ENCODE measurements at places on chromosomes 4 and X.
A peak's percentile ranks its signal among the peaks of the same experiment; 100 is the strongest.

GRCh38 chrX:14779580-14779979 lies 93.3 kb downstream of the FANCB start:
- DNase-seq: no peak

- DNase-seq: no peak
Observed at GRCh38 chr4:93761286-93761685, 67.3 kb upstream of the ATOH1 start.

DNA sequence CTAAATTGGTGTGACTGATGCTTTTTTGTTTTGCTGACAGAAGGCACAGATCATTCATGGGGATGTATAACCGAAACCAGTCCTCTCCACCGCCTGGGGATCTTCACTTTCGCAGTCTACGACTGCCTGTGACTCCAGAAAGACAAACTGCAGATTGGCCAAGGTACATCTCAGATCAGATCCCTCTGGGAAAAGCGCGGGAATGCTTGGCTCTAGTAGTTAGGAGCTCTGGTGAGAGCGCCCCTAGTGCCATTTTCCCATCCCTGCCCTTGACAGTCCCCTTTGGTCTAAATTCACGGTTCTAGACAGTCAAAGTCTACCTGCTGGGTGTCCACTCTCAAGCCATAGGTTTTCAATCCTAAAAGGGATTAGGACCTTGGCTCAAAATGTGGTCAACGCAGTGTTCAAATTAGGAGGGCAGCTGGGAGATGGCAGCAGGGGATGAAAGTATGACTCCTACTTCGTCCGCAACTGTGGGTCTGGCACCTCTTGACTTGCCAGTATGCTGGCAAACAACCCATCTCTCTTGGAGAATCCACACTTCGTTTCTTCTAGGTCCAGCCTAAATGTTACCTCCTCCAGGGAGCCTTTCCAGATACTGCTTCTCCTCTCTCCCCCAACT lies 6.9 kb upstream of the HAND2 start:
- no peak for DNase-seq

GRCh38 chr4:36337665-36338185 lies 56.3 kb downstream of the DTHD1 start:
- no peak for DNase-seq

- DNase-seq: no peak
Observed at GRCh38 chr4:56871371-56871866, 36.3 kb upstream of the REST start.

- DNase-seq: peak; percentile 40
Observed at GRCh38 chrX:129759576-129760061, 20.1 kb upstream of the SASH3 start.

GRCh38 chrX:9662148-9662547 lies 103.5 kb downstream of the GPR143 start:
- no peak for DNase-seq

DNA sequence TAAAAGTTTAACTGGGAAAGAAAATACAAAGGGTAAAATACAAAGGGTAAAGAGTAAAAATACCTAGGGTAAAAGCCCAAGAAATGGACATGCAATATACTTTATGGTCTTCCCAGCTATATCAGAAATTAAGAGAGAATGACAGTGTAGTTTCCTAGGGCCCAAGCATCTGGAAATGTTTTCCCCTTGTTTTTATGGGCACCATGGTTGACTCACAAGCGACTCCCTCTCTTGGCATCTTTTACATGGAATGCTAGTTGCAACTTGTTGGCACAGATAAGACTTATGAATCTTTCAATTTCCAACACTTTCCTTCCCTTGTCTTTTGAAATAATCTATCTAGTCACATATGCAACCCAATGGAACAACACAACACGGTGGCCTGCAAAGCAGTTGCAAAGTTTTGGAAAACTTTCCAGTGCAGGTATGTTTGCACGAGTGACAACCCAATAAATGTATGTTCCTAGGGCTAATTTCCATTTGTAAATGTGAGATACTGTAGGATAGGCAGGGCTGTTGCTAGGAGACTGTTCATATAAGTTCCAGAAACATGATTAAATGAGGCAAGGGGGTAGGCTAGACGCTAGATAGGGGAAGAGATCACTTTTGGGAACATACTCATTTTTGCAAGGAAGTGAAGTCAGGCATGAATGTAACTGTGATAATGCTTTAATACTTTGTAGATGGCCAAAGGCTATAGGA lies 36.4 kb upstream of the CWH43 start:
- no peak for DNase-seq

DNA sequence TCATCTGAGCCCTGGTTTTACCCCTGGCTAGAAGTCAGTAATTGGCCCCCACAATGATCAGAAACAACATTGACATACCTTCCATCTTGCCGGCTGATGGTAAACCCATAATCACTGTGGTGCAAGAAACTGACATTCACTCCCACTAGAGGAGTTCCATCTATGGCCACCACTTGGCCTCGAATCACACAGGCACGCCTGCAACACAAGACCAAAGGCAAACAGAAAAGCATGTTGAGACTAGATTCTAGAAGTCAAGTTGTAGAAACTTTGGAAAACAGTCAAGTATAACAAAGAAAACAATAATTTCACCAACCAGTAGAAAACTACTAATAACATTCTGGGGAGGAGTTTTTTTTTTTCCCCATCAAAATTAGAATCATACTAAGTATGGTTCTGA lies 183.4 kb downstream of the SH2D1A start:
- DNase-seq: no peak

DNA sequence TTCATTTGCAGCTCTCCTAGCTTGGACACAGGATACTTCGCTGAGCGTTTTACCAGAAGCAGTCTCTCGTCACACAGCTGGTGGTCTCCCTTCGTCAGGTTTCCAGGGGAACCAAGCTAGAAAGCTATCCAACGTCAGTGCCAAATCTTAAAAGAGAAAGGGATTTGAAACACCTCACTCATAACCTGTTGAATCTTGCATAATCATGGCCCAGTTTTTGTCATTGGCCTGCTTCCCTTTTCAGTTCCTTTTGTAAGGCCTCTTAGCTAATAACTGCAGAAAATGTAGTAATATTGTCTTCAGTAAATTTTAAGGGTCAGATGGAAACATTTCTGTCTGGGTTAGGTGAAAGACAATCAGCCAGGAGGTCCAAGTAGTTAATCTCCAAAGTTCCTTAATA lies 22.0 kb downstream of the RAB39B start:
- DNase-seq: no peak

- no peak for DNase-seq
Observed at GRCh38 chr4:146407669-146408084, 114.1 kb downstream of the SLC10A7 start.

- no peak for DNase-seq
Observed at GRCh38 chrX:8319359-8319758, 145.3 kb upstream of the VCX3B start.

DNA sequence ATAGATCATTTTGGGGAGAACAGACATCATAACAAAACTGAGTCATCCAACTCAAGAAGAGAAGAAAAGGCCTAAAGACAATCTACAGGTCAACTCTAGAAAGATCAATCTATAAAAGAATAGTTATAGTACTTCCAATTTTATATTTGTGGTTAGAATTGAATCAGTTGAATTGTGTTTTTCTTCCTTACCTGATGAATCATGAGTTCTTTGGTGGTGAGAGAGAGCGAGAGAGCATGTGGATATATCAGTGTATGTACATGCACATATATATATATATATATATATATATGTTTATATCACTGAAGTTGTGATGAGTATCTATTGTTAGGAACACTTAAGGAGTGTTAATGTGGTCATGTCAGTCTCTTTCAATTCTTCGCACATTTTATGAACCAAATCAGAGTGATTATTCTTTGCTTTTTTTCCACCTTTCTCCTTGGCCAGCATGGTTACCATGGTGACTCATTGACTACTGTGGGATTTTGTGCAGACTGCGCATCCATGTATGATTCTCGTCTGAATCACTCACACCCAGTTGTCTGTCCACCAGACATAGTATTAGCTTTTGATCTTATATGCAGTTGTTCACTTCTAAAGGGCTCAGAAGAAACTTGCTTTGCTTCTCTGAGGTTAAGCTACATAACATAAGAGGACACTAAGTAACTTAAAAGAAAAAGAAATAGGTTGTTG lies 90.4 kb upstream of the RAB40AL start:
- no peak for DNase-seq

DNA sequence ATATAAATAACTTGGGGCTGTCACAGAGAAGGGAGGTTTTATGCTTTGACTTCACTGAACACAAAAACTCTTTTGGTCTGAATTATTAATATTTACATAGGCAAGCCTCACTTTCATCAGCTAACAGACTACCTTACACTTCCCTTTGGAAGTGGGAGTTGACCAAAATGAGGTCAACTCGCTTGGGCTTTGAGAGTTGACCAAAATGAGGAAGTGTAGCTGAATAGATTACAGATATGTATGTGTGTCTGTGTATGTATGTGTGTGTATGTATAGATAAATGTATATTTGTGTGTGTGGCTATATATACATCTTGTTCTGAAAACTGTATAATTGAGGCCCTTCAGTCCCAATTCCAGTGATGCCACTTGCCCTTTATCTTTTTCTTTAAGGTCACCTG lies 113.3 kb upstream of the IL13RA1 start:
- no peak for DNase-seq

GRCh38 chr4:185227131-185227551 lies 17.7 kb downstream of the SNX25 start:
- DNase-seq: no peak

GRCh38 chr4:145805490-145805889 lies 125.5 kb downstream of the C4orf51 start:
- DNase-seq: no peak

- DNase-seq: no peak
Observed at GRCh38 chrX:110941906-110942305, 146.3 kb upstream of the CHRDL1 start.

DNA sequence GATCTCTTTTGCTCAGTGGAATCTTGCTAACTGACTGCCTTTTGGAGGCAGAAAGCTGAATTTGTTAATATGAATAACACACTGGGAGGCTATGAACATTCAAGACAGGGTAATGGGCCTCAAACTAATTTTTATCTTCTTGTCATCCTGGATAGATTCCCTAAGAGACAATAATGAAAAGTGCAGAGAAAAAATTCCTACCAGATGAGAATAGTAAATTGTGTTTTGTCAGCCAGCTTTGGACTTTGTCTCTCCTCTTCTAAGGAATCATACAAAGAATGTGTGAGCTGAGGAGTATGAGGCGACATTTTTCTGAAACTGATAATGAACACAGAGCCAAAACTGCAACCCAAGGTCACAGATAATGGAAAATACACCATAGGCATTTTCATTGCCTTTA lies 649.3 kb downstream of the IQCM start:
- DNase-seq: no peak

GRCh38 chr4:167614866-167615265 lies 380.6 kb upstream of the SPOCK3 start:
- DNase-seq: no peak

GRCh38 chrX:123331349-123331748 lies 147.3 kb downstream of the GRIA3 start:
- no peak for DNase-seq

DNA sequence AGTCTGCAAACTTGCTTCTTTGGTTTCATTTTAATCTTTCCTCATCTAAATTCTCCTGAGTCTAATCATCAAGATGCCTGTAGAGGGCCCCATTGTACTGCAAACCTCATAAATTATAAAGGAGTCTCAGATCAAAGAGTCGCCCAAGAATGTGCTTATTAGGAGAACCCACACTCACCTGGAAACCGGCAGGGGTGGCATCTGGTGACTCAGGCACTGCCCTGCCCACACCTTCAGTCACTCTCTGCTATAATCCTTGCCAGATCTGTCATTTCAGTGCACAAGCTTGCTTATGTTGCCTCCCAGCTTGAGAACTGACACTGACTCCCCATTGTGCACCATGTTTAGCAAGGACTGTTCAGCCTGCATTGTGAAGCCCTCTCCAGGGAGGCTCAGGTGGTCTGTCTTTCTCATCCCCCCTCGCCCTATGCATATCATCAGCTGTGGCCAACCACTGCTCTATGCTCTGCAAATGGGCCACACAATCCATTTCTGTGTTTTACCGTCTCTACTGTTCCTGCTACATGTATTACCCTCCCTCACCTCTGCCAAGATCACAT lies 12.4 kb downstream of the EPGN start:
- peak; percentile 43 for DNase-seq

GRCh38 chr4:46274717-46275116 lies 115.2 kb downstream of the GABRA2 start:
- no peak for DNase-seq

DNA sequence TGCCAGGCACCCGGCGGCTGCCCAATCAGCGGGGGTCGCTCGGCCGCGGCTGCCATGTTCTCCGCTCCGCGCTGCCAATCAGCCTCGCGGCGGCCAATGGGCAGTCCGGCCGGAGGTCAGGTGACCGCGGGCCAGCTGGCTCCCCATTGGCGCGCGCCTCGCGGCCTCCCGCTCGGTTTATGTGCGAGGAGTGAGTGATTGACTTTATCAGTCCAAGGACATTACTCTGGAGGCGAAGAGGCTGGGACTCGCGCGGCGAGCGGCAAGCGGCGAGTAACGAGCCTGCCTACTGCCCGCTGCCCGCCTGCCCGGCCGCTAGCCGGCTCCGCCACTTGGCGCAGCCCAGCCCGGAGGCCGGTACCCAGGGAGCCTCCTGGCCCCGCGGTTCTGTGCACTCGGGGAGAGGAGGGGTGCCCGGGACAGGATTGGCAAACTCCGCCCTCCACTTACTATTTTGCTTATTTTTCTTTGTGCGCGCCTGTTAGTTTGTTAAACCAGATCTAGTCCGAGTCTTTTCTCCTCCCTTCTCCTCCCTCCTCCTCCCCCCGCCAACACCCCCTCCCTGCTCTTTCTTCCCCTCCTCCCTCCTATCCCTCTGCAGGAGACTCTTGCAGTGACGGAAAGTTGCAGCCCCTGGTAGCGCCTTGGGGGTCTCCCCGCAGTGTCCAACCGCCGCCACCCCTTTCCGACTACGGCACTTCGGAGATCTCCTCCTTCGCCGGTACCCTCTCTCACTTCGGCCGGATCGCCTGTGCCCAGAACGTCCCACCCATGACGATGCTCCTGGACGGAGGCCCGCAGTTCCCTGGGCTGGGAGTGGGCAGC lies at the start of gene ZIC3:
ZIC3 (plus strand) TSS at position 207 of the 825 bp plus-strand sequence; CDS start at position 772, 565 bp downstream.
- peak; percentile 15 for DNase-seq

DNA sequence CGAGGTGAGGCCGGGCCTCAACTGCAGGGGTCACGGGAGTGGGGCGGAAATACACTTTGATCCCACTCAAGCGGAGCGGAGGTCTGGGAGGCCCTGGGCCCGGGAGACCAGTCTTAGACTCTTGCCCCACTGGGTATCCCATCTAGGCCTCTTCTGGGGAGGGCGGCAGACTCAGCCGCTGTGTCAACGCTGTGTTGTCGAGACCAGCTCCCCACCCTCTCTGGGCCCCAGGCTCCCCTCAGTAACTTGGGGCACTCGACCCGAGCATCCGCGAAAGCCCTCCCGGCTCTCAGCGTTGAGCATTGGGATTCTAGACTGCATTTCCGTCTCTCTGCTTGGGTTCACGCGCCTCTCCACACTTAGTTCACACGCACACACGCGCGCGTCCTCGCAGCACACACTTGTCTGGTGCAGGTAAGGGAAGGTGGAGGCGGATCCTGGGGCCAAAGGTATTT lies 1.7 kb downstream of the NKX3-2 start:
- no peak for DNase-seq

Measured in transverse colon (tissue), 4 donors.